ENCODE measurements at places on chromosomes 3 and 15.
A peak's percentile ranks its signal among the peaks of the same experiment; 100 is the strongest.

- DNase-seq = peak; percentile 53
Measured at GRCh38 chr3:156751461-156752025, 74.6 kb upstream of the LEKR1 start.

- no peak for DNase-seq
Measured at GRCh38 chr15:33559207-33559890, 248.6 kb downstream of the RYR3 start.

DNA sequence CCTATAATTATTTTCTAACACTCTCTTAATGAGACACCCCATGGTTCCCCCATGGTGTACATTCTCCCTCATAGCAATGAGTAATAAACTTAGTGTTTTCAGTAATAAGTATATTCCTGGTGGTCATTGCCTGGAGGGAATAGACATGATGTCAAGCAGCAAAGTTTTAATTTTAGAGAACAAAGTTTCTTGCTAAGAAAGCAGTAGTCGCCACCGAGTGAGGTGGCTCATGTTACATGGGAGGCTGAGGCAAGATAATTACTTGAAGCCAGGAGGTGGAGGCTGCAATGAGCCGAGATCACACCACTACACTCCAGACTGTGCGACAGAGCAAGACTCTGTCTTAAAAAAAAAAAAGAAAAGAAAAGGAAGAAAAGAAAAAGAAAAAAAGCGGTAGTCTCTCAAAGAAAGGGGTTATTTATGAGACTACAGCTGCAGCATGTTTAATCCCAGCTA is 2.4 kb upstream of the ELP6 start:
- no peak for DNase-seq

DNA sequence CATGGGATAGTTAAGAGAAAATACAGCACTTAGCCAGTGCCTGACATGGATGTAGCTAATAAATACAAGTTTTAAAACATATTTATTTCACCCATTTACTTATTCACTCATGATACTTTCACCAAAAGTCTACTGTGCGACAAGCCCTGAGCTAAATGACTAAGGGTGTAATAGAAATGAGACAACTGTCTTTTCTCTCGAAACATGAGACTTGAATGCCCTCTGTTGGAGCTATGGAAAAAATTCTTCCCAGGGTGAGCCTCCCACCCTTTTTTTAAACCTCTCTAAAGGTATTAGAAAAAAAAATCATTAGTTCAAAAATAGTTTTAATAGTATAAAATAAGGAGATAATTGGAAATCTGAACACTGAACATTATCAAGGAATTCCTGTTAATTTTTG is 24.3 kb upstream of the RPL14 start:
- no peak for DNase-seq

GRCh38 chr15:66261056-66261455 is 7.5 kb upstream of the MEGF11 start:
- DNase-seq = no peak

- peak; percentile 50 for DNase-seq
Measured at GRCh38 chr15:96325541-96326327, 4.8 kb upstream of the NR2F2 start.

- DNase-seq = no peak
Measured at GRCh38 chr3:174958671-174959328, 99.7 kb downstream of the NAALADL2 start.

GRCh38 chr15:65470866-65471265 is 46.6 kb downstream of the DPP8 start:
- DNase-seq = no peak

DNA sequence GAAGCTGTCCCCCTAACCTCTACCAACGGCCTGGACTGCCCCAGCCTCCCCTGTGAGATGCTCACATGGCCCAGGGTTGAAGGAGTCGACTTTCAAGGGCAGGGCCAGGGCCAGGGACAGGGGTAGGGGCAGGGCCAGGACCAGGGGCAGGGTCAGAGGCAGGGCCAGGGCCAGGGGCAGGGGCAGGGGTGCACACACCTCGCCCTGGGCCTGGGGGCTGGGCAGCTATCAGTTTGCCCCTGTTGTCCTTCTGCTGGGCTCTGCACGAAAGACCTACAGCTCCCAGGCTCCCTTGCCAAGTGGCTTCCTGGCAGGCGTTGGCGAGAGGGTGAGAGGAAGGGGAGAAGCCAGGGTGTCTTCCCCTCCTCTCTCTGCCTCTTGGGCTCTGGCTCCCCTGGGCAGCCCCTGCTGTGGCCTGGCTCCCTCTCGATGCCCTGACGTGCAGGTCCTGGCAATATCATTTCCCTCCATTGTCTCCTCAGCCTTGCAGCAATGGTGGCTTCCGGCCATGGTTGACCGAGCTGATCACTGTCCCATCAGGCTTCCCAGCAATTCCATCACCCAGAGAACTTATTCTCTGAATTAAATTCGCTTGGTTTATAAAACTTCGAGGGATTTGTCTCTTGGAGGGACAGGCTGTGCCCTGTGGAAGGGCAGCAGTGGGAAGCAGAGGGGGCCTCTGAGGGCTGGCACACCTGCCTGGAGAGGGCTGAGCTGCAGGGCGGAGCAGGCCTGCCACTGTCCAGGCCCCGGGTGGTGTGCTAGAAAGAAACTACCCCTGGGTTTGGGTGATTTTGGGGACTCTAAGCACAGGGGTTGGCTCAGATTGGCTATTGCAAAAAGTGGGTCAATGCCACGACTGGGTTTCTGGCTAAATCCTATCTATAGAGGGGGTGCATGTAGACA is 13.9 kb downstream of the PRR23E start:
- DNase-seq = no peak

GRCh38 chr15:75028991-75029377 is 5.6 kb downstream of the PPCDC start:
- no peak for DNase-seq

DNA sequence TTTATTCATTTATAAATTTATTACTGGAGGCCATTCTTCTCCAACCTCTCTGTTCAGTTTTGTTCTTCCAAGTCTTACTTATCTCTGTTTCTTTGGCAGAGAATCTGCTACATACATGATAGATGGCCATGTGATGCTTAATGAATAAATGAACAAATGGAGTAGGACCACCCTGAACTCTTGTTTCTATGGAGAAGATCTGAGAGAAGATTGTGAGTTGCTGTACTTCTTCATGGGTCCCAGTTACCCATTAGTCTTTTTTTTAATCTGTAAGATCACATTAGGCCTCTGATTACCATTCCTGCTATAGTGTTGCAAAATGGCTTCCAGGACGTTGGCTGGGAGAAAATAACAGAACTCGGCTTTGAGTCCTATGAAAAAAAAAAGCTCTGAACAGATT is 191.9 kb upstream of the SYNPR start:
- no peak for DNase-seq

DNA sequence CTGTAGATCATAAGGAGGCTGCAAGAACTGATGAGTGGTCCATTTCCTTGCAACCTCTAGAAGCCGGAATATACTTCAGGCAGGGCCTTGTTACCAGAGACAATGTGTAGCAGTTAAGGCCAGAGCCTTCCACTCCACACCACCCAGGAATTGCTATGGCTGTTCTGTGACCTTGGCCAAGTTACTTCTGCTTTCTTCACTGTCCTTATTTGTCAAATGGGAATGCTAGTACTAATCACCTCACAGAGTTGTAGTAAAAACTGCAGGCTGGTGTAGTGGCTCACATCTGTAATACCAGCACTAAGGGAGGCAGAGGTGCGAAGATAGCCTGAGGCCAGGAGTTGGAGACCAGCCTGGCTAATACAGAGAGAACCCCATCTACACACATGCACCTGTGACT is 28.7 kb upstream of the RPN1 start:
- DNase-seq = no peak

GRCh38 chr15:72540606-72541237 is 66.6 kb downstream of the ARIH1 start:
- DNase-seq = no peak

Data from LoVo (cell line).